ENCODE measurements at places on chromosomes 1 and 21. TPM values are rescaled to one million over a fixed set of nuclear protein-coding genes. Genes with fewer than 3 reads are reported as not detected.

Gene FCRL4
- total RNA-seq = not detected

Gene AQP10
- total RNA-seq = not detected

Gene CFHR1
- total RNA-seq = not detected

DNA sequence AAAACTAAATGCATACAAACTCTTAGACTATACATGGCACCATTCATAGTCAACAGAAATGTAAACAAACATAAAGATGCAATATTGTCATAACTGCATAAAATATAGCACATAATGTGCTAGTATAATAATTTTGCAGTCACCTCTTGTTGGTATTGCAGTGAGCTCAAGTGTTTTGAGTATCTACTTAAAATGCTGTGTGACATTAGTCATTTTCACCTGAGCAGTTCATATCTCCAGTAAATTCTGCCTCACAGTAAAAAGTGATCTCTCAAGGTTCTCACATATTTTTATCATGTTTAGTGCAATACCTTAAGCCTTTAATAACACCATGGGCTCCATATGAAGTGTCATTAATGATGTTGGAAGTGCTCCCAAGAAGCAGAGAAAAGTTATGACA lies 29.6 kb upstream of the FMO2 start:
- DNase-seq = no peak

GRCh38 chr1:183218971-183219615 lies 33.0 kb downstream of the LAMC2 start:
- no peak for DNase-seq

- DNase-seq = no peak
These were observed 21.8 kb downstream of the USP25 start for GRCh38 chr21:15751546-15751945.

GRCh38 chr1:153677718-153678518 lies 570 bp upstream of the NPR1 start:
- DNase-seq = peak; percentile 29

GRCh38 chr21:41405321-41405720 lies 20.7 kb upstream of the MX1 start:
- DNase-seq = no peak

- no peak for DNase-seq
These were observed 9.6 kb downstream of the SLC37A1 start for GRCh38 chr21:42523211-42523610.

- no peak for DNase-seq
These were observed 51.0 kb downstream of the TNN start for GRCh38 chr1:175118375-175119367.

GRCh38 chr1:8211883-8212579 lies 105.9 kb upstream of the SLC45A1 start:
- DNase-seq = peak; percentile 98

DNA sequence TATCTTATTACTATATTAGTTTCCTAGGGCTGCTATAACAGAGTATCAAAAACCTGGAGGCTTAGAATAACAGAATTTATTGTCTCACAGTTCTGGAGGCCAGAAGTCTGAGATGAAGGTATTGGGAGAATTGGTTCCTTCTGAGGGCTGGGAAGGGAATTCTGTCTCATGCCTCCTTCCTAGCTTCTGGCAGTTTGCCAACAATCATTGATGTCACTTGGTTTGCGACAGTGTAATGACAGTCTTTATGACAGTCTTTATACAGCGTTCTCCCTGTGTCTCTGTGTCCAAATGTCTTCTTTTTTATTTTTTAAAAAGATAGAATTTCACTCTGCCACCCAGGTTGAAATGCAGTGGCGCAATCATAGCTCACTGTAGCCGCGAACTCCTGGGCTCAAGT lies 15.8 kb upstream of the CENPF start:
- DNase-seq = no peak

All from HT1080 (cell line).